ENCODE measurements at places on chromosomes 2 and 18.

GRCh38 chr2:150607390-150607811 is 119.9 kb upstream of the RND3 start:
- DNase-seq, result no peak

GRCh38 chr2:155442755-155443372 is 744.4 kb downstream of the KCNJ3 start:
- no peak for DNase-seq

GRCh38 chr18:73962256-73962655 is 185.4 kb downstream of the FBXO15 start:
- no peak for DNase-seq

DNA sequence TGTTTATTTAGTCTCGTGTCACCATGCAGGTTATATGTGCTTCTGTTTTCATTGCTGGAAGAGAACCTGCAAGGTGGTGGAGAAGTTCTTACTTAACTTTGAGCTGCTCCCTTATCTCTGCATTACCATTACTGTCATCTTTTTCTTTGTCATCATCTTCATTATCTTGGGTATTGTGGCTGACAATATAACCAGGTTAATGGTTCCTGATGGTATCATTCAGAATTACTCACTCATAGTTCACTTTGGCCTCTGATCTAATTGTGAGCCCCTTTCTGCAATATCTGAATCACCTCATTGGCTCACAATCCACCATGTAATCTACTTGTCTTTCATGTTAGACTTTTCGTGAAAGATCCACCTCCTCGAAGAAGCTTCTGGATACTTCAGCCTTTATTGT is 5.0 kb downstream of the CD28 start:
- DNase-seq, result no peak

DNA sequence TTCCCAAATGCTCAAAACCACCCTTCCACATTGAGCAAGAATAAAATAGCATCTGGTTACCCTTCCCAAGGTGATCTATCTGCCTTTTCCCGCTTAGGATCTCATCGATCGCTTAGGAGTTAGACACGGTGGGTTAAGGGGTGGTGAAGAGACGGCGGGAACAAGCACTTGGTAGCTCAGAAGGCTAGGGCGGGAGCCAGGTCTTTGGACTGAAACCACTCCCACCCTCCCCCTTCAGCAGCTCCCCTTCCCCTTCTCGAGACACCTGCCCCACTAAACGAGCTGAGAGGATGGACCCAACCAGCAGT is 513 bp downstream of the THOC1 start:
- no peak for DNase-seq

DNA sequence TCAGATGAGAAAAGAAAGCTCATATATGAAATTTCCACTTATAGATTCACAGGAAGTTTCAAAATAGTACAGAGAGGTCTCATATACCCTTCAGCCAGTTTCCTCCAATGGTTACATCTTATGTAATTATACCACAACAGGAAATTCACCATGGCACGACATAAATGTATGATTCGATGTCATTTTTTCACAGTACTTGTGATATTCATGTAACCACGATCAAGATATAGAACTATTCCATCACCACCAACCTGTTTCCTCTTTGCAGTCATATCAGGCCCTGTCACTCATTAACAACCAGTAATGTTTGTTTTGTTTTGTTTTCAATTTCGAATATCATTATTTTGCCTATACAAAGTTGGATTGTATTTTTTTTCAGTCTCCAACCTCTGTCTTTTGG is 314.3 kb upstream of the POU3F3 start:
- no peak for DNase-seq

DNA sequence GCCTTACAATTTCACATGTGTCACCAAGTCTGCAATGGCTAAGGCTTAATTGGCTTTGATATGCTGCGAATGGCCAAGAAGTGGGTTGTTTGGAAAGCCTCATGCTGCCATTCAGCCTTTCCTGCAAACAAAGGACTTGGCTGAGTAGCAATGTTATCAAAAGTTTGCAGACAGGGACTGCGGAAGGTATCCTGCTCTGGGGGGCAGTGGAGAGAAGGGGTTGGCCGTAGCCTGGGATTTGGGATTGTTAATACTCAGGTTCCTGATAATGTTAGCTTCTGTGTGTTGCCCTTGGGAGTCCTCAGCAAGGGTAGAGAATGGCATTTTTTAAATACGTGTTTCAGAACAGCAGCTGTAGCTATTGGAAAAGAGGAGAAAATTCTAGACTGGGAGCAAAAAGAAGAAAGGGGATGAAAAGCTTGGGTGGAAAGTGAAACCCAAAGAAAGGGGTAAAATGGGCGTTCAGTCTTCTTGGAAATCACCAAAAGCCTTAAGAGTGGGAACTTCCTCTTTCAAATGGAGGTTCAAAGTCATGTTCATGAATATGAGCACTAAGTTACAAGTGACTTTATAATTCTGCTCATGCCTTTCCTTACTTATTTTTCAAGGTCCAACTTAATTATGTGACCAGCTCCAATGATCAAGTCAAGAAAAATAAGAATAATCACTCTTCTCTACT is 325.1 kb downstream of the RNF144A start:
- no peak for DNase-seq

- no peak for DNase-seq
These were observed 7.9 kb upstream of the CCBE1 start for GRCh38 chr18:59705145-59705544.

DNA sequence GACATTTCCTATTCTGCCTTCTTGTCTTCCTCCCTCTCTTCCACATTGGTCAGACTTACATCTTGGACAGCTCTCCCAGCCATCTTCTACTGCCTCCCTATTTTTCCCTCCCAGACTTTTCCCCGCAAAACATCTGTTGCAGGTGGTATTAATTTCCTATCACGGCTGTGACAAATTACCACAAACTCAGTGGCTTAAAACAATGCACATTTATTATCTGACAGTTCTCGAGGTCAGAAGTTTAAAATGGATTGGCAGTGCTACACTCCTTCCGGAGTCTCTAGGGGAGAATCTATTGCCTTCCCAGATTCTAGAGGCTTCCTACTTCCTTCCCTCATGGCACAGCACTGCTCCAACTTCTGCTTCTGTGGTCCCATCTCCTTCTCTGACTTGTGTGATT is 33.3 kb downstream of the STRADB start:
- no peak for DNase-seq

DNA sequence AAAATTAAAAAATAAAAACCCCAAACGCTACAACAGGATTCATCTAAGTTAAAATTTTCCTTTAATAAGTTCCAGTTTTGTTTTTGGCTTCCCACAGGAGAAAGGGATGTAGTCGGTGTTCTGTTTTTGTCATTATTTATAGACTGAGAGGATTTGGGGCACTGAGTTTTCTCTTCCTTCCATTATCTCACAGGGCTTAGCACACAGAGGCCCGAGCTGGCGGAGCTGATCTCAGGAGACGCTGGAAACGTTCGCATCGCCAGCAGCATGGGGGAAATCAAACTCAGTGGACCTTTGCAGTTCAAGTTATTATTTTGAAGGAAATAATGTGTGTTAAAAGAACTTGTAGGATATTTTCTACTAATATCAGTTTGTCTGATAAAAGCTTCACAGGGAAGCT is 669.7 kb upstream of the SALL3 start:
- DNase-seq, result no peak

GRCh38 chr2:219495531-219496122 is 3.1 kb upstream of the GMPPA start:
- peak; percentile 38 for DNase-seq

DNA sequence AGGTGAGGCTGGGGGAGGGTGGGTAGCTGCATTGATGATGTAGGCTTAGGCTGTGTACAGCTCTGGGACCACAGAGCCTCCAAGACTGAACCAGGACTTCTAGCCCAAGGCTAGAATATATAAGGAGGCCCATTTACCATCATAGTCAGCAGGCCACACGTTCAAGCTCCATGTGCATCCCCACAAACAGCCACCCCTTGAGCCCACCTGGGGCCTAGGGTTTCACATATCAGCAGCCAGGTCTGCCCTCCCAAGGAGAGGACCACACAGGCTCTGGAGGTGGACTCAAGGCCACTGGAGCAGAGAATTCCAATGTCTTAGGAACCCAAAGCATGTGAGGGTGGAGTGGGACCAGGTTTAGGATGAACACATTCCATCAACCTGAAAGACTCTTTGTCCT is 230.5 kb downstream of the TTC32 start:
- no peak for DNase-seq

DNA sequence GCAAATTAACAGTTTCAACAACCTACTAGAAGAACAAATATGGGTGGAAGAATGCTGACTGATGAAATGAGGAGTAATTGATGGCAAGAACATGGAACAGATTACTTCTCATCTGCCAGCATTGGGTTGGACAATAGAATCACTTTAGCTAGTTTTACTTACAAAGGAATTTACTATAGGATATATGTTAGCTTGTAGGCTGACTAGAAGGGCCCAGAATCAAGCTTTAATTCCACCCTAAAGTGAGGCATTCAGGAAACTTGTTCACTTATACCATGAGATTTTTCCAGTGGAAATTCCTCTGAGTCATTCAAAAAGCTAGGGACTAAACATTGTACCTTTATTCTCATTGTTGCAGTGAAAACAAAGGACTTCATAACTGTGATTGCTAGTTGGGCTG is 5.0 kb upstream of the ZSWIM2 start:
- DNase-seq, result no peak

- no peak for DNase-seq
These were observed 25.3 kb upstream of the TACR1 start for GRCh38 chr2:75224636-75225094.

DNA sequence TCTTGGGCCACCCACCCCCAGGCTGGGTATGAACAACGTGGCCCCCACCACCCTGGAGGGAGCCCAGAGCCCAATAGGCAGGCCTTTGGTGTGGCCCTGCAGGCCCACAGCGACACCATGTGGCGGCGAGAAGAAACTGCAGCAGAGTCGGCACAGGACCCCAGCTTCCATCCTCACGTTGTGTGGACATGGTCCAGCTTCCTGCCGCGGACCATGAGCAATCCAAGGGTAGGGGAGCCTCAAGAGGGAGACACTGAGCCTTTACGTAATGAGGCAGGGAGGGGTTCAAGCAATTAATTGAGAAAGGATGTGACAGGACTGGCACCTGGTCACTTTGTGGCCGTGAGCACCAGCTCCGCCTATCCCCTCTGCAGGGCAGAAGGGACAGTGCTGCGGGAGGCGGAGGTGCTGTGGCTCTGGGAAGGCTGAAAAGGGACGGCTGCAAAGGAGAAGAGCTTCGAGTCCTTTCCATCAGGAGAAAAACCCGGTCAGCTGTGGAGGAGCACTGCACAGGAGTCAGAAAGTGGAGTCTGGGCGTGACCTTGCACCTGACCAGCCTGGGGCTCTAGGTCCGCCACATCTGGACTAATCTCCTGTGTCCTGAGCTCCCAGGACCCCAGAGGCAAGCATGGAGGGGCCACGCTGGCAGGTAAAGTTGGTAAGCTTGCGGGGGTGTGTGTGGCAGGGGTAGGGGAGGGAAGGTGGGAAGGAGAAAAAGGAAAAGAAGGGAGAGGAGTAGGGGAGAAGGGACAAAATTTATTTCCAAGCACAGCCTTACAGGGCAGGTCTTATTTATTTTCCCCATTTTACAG is 44.9 kb downstream of the TMEM37 start:
- no peak for DNase-seq

- DNase-seq, result no peak
These were observed 108.8 kb upstream of the ITGB6 start for GRCh38 chr2:160308915-160309314.

GRCh38 chr18:79901665-79902064 is 49.8 kb downstream of the SLC66A2 start:
- DNase-seq, result no peak

- DNase-seq, result peak; percentile 62
These were observed at the start of gene GYPC for GRCh38 chr2:126655500-126656430. Gene GYPC, plus strand, starts transcription at chr2:126656158. Its CDS starts 106 bp downstream, at chr2:126656264.

DNA sequence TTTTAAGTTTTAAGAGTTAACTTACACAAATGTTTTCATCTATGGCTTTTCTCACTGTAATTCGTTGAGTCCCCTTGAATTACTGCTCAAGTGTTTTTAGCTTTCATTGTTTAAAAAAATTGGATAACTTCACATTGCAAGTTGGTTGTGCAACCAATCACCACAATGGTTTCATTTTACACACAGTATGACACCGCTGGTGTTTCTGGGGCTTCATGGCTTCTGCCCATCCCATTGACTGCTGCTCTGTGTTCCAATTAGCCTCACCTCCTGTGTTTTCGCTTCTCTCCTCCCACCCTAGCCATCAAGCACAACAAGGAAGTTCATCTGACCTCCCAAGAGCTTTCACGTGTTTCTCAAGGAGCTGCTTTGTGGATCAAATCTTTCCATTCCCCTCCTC is 199.1 kb upstream of the CHAC2 start:
- no peak for DNase-seq

DNA sequence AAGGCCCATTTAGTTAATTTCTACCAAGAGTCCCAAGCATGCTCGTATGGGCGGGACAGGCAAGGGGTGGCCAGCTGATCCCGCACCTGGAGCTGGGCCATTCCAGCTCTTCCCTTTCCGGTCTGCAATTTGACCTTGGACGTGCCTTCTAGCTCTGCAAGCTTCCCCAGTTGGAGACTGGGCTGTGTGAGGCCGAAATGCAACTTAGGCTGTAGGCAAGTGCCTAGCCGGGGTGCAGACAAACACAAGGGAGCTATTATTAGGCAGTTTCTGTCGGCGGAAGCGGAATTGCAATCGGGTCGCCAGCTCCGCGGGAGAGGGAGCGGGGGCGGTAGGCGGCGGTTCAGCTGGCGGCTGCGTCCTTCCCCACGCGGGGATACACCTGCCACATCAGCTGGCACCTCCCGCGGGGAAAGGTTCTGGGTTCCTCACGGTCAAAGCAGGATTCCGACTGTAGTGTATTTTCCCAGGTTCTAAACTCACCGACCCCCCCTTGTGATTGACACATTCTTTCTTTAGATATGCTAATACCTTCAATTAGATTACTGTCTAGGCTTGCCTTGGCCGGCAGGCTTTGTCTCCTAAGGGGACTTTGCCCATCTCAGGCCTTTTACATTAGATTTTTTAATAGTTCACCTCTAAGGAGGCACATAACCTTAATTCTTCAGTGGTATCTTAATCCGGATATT is 17.1 kb upstream of the ZNF532 start:
- DNase-seq, result no peak

DNA sequence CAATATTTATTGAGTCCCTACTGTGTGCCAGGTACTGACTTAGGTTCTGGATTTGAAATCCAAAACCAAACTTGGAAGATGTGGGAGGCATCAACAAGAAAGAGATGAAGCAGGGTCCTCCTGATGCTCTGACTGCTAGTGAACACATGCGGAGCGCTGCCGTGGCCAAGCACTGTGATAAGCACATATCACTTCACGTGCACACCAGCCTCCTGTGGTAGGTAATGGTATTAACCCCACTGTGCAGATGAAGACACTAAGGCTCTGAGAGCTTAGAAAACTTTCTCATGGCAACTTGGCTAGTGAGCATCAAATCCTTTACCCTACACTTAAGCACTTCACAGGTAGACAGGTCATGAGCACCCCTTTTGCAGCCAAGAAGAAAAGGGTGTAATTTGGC is 216.1 kb downstream of the HAUS1 start:
- DNase-seq, result no peak

GRCh38 chr2:160928854-160929301 is 231.3 kb upstream of the TANK start:
- DNase-seq, result no peak

- no peak for DNase-seq
These were observed 324.6 kb upstream of the NRP2 start for GRCh38 chr2:205357732-205358131.

Measured in omental fat pad (tissue), 4 donors.